ENCODE measurements at places on chromosomes 16 and 17. TPM values are rescaled to one million over a fixed set of nuclear protein-coding genes. Genes with fewer than 3 reads are reported as not detected.

DPEP2 gene
- total RNA-seq: 12.4 TPM

CCDC154 gene
- 1.9 TPM for total RNA-seq

RNF135 gene
- 6.9 TPM for total RNA-seq

TRPV3 gene
- total RNA-seq: 0.27 TPM

- H3K27me3 ChIP-seq: no peaks in the 10 kb centered on the region
- peaks cover 38% of the 10 kb centered on the region for H3K4me1 ChIP-seq
- H3K4me3 ChIP-seq: peak overlapping the region; percentile 86
- no peak for DNase-seq
- H3K36me3 ChIP-seq: peaks cover 16% of the 10 kb centered on the region
Measured at GRCh38 chr17:60077672-60078519, 825 bp downstream of the HEATR6 start.

GRCh38 chr17:40343219-40344119 lies 21.1 kb downstream of the GJD3 start:
- no peaks in the 10 kb centered on the region for H3K27me3 ChIP-seq
- no peak for DNase-seq
- peak overlapping the region; percentile 53 for H3K4me3 ChIP-seq
- no peak overlapping the region for H3K27ac ChIP-seq
- H3K4me1 ChIP-seq: peaks cover 83% of the 10 kb centered on the region

GRCh38 chr17:29401258-29401657 lies 11.1 kb downstream of the TAOK1 start:
- H3K27me3 ChIP-seq: no peaks in the 10 kb centered on the region
- H3K27ac ChIP-seq: no peak overlapping the region
- peaks cover 33% of the 10 kb centered on the region for H3K36me3 ChIP-seq
- H3K4me3 ChIP-seq: no peak overlapping the region
- DNase-seq: no peak

DNA sequence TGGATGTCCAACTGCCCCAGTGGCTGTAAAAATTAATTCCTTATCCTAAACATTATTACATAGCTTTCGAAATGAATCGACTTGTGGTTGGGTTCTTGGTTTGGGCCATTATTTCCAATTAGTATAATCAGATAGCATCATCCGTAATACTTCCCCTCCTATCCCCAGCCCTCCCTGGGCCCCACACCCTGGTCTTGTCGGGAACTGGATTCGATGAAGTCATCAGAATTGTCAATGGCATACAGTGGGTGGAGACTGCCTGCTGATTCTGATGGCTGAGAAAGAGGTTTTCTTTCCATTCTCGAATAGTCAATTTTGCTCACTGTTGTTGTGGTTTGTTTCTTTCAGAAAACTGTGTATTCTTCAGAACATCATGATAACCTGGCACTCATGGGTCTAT lies 395.1 kb downstream of the SEC14L1 start:
- peaks cover 15% of the 10 kb centered on the region for H3K27me3 ChIP-seq
- DNase-seq: no peak
- H3K36me3 ChIP-seq: no peaks in the 10 kb centered on the region

DNA sequence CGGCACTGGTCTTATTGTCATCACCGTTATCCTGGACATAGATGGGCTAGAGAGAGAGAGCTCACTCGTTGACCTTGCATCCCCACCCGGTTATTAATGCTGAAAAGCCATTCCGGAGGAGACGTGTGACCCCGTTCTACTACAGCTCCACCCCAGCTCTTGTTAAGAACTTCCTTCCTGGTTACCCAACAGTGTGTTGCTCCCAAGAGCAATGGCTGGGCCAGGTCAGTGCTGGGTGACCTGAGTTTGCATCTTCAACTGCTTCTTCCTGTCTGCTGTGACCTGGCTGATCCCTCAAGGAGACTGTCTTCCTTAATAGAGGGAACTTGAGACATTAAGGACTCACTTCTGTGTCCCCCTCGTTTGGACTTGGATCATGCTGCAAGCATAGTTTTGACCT lies 96.1 kb upstream of the SDK2 start:
- no peaks in the 10 kb centered on the region for H3K27me3 ChIP-seq
- no peak overlapping the region for H3K27ac ChIP-seq
- no peak for DNase-seq
- peaks cover 4% of the 10 kb centered on the region for H3K4me1 ChIP-seq
- no peak overlapping the region for H3K4me3 ChIP-seq

- H3K27ac ChIP-seq: no peak overlapping the region
- peaks cover 2% of the 10 kb centered on the region for H3K36me3 ChIP-seq
- DNase-seq: no peak
- no peaks in the 10 kb centered on the region for H3K27me3 ChIP-seq
- H3K4me1 ChIP-seq: no peaks in the 10 kb centered on the region
Measured at GRCh38 chr16:57754354-57755060, 18.9 kb downstream of the KATNB1 start.

- DNase-seq: no peak
- H3K27ac ChIP-seq: no peak overlapping the region
- H3K4me1 ChIP-seq: no peaks in the 10 kb centered on the region
- no peaks in the 10 kb centered on the region for H3K27me3 ChIP-seq
Measured at GRCh38 chr17:33233811-33234177, 59.3 kb downstream of the ASIC2 start.

DNA sequence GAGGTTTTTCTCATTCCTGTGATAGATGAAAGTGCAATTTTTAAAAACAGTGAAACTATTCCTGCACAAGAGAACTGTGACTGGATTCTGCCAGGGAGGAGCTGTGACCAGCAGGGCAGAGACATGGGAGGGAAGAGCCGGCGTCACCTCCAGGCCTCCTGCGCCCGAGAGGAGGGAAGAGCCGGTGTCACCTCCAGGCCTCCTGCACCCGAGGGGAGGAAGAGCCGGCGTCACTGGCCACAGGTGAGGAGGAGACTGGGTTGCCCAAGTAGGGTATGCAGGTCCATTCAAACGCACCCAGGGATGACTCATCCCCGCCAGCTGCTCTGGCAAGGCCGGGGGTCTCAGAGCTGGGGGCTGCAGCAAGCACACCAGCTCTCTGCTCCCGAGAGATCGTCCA lies 56.7 kb downstream of the METRNL start:
- no peak overlapping the region for H3K27ac ChIP-seq
- no peaks in the 10 kb centered on the region for H3K4me1 ChIP-seq
- no peak overlapping the region for H3K4me3 ChIP-seq
- peaks cover 11% of the 10 kb centered on the region for H3K27me3 ChIP-seq
- DNase-seq: no peak

GRCh38 chr17:68737761-68738443 lies 136.7 kb upstream of the FAM20A start:
- H3K27ac ChIP-seq: no peak overlapping the region
- no peaks in the 10 kb centered on the region for H3K4me1 ChIP-seq
- H3K4me3 ChIP-seq: no peak overlapping the region
- H3K27me3 ChIP-seq: peaks cover 14% of the 10 kb centered on the region

Data from activated CD4-positive, alpha-beta T cell treated with anti-CD3 and anti-CD28 coated beads, Interleukin-2, amount 10 ng/mL, durations not matched to agents 7 days and 5 days (primary cell).